ENCODE measurements at places on chromosomes 7 and 10. TPM values are rescaled to one million over a fixed set of nuclear protein-coding genes. Genes with fewer than 3 reads are reported as not detected.

METTL27 gene
- total RNA-seq, result 1.1 TPM

C10orf143 gene
- total RNA-seq, result 0.82 TPM

PTF1A gene
- not detected for total RNA-seq

CPN1 gene
- not detected for total RNA-seq

IL2RA gene
- not detected for total RNA-seq

ADAP1 gene
- 2.3 TPM for total RNA-seq

Measured in smooth muscle cell of the coronary artery (primary cell).